ENCODE measurements at places on chromosomes 4 and X. TPM values are rescaled to one million over a fixed set of nuclear protein-coding genes. Genes with fewer than 3 reads are reported as not detected.

The PARM1 gene
- total RNA-seq = 1.2 TPM

- no peak overlapping the region for H3K4me3 ChIP-seq
- no peak for DNase-seq
- no peaks in the 10 kb centered on the region for H3K4me1 ChIP-seq
- no peaks in the 10 kb centered on the region for H3K27me3 ChIP-seq
Observed at GRCh38 chr4:80090090-80090489, 17.1 kb upstream of the ANTXR2 start.

- no peaks in the 10 kb centered on the region for H3K27me3 ChIP-seq
- H3K4me1 ChIP-seq = no peaks in the 10 kb centered on the region
- no peaks in the 10 kb centered on the region for H3K36me3 ChIP-seq
Observed at GRCh38 chr4:126482311-126482710, 1150.4 kb upstream of the INTU start.

DNA sequence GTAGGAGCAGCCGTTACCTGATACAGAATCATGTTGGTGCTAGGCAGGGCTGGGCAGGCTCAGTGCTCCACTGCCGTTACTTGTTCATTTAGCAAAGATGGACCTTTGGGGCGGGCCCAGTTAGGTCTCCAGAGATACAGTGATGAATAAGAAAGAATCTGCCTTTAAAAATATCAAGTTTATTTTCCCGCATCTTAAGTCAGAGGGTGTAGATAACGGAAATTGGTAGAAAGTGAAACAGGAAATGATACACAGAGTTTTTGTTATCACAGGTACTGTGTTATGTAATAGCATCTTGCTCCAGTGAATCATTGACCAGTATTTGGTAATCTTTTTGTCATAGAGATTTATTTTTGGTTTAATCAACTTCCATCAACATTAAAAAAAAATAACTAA lies 5.5 kb downstream of the TMEM131L start:
- H3K4me3 ChIP-seq = peak overlapping the region; percentile 41
- H3K27me3 ChIP-seq = no peaks in the 10 kb centered on the region

DNA sequence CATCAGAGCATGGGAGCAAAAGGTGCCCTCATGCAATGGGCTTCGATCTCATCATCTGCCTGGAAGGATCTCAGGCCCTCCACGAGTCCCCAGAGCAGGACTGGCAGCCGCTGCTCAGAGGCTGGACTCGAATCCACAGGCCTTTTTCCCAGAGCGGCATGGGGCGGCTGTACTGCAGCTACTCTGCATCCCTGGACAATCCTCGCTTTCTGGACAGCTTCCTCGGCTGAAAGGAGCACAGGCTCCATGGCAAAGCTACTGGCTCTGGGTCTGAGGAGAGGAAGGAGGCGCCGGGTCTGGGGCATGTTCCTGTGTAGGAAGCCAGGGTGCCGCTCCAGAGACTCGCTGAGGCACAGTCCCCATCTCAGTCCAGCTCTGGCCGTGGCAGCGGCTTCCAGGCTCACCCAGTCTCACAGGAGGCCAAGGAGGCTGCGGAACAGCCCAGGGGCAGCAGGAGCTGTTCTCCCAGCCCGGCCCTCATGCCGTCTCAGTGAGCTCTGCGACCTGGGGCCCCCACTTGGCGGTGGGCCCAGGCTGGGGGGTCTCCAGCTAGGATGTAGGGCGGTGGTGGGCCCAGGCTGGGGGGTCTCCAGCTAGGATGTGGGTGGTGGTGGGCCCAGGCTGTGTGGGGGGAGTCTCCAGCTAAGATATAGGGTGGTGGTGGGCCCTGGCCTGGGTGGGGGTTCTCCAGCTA lies 2.7 kb upstream of the SPON2 start:
- H3K36me3 ChIP-seq = no peaks in the 10 kb centered on the region
- DNase-seq = no peak
- H3K4me1 ChIP-seq = peaks cover 55% of the 10 kb centered on the region

DNA sequence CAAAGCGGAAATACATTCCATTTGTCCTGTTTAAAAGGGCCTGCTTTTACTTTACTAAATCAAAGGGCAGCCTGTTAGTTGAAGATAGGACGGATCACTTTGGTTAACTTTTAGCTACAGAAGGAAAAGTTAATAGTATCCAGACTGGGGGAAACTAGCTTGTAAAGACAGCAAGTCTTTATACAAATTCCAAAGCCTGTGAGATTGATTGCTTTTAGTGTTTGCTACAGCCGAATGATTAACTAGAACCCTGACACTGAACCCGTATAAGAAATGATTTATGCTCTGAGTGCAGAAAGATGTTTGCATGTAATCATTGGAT lies 93.4 kb downstream of the FRAS1 start:
- no peaks in the 10 kb centered on the region for H3K4me1 ChIP-seq
- no peak for DNase-seq
- H3K27ac ChIP-seq = no peak overlapping the region
- H3K27me3 ChIP-seq = no peaks in the 10 kb centered on the region
- H3K36me3 ChIP-seq = no peaks in the 10 kb centered on the region

DNA sequence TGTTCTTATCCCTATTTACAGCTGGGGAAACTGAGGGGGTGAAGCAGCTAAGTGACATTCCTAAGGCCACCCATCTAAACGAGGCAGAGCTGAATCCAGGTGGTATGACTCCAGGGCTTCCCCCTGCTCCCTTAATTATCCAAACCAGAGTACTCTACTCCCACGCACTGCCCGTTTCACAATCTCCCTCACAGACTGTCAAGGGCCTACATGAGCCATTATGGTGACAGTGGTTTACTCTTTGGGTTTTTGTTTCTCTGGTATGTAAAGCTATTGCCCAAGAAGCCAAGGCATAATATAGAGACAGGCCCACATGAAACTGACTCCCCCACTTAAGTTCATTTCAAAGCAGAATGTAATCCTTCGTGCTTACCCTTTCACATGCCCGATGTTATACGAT lies 95.1 kb downstream of the NHS start:
- no peaks in the 10 kb centered on the region for H3K27me3 ChIP-seq
- no peak for DNase-seq
- H3K36me3 ChIP-seq = no peaks in the 10 kb centered on the region
- H3K27ac ChIP-seq = no peak overlapping the region
- no peaks in the 10 kb centered on the region for H3K4me1 ChIP-seq
